ENCODE measurements at places on chromosomes 2 and 18.

DNA sequence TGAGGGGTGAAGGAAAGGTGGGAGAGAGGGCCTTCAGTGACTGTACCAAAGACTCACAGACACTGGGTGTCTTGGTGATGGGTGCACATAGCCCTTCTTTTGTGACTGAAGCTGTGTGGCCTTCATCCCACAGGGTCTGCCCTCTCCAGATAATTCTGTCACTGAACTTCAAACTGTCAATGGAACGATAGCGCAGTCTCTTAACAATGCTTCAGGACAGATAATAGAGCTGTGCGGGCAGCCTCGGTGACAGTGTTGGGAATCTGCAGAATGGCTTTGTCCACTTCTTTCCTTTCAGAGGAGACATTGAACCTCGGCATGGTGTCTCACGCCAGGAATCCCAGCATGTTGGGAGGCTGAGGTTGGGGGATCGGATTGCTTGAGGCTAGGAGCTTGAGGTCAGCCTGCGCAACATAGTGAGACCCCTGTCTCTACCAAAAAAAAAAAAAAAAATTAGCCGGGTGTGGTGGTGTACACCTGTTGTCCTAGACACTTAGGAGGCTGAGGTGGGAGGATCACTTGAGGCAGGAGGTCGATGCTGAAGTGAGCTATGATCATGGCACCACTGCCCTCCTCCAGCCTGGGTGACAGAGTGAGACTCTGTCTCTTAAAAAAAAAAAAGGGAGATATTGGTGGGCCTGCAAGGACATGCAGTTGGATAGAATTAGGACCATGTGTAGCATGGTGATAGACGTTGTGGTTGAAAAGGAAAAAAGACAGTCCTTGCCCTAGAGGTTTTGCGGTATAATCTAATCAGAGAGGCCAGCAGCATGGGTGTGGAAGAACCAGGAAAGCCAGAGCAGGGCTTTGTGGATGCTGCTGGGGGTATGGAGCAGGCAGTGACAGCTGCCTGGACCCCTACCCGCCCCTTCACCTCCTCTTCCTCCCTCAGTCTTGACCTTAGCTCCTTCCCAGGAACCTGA lies 91.4 kb downstream of the LDLRAD4 start:
- no peak for DNase-seq

DNA sequence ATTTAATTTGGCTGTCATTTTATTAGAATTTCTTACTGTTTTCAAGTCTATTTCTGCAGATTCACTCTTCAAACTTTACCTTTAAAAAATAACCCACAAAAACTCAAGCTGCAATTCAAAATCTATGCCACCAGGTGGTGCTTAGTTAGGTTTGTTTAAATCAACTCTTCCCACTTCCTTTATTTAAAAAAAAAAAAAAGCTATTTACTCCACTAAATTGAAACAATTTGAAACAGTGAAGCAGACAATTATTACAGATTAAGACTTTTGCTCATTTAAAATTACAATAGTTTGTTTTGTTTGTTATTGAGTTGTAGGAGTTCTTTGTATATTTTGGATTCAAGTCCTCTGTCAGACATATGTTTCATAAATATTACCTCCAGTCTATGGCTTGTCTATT lies 300.0 kb downstream of the PDE11A start:
- no peak for DNase-seq

DNA sequence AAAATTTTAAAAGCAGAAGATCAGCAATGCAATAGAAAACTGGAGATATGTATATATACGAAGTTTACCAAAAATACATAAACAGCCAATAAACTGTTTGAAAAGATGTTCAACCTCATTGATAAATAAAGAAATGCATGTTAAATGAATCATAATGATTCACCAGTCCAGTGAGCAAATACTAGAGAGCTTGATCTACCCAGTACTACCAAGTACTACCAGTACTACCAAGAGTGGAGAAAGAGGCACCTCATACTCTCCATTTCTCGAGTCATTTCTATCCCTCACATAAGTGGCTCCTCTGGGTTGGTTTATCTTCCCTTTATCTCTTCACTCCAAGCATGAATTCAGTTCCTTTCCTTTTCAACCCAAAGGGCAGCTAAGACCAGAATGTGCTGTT lies 138.9 kb downstream of the MREG start:
- no peak for DNase-seq

DNA sequence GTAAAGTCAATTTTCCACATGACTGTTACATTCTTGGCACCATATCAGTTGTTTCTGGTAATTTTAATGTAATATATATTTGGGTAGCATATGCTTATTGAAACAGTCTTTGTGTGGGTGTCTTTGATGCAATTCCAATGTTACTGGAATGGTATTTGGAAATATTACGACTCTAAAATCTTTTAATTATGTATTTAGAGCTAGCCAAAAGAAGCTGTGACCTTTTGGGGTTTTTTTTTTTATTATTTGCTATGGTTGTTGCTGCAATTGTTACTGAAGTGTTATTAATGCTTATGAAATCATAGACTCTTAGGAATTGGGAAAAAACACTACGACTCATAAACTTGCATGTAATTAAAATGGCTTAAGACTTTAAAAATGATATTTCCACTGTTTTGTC lies 95.9 kb downstream of the AOX1 start:
- DNase-seq = no peak

DNA sequence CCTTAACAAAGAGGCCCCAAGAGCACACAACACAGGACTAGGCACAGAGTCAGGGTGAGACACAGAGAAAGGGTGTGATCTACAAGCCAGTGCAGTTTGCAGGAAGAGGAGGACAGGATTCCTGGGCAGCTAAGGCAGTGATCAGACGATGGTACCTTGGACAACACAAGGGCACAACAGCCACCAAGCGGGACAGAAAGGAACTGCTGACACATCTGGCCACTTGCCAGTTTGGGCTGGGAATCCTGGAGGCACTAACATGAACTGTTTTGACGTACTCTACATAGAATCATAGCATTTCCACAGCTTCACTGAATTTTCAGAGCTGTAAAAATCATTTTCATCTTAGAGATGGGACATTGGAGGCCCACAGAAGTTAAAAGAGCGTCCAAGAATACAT lies 221.5 kb upstream of the SLC35G4 start:
- no peak for DNase-seq

DNA sequence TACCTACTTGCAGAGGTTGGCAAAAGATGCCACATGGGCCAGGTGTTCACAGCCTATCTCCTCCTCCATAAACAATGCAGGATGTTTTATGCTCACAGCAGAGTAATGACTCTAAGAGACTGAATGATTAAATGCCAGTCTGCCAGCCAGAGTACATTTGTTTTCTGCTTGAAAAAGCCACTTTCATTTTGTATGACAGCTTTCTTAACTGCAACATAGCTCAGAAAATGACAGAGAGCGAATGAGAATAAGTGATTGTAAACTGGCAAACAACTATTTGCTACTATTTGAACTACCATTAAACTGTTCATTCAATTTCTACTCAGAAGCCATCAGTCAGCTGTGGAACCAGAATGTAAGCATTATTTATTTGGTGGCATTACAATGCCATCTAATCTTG lies 50.6 kb upstream of the DCC start:
- DNase-seq = no peak

DNA sequence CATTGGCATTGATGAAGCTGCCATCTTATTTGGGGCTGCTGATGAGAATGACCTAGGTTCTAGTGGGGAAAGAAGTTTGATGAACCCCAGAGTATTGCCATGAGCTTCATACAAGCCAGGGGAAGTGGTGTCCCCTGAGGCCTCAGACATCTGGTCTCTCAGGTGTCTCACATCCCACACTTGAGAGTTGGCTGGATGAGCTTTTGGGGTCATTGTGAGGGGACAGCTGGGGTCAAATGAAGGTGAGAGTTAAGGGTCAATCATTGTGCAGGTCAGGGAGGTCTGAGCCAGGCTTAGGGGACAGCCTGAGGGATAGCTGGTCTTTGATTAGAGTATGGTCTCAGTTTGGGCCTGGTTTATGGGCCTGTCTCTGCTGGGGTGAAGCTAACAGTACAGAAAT lies 336.5 kb downstream of the CYP26B1 start:
- DNase-seq = no peak

DNA sequence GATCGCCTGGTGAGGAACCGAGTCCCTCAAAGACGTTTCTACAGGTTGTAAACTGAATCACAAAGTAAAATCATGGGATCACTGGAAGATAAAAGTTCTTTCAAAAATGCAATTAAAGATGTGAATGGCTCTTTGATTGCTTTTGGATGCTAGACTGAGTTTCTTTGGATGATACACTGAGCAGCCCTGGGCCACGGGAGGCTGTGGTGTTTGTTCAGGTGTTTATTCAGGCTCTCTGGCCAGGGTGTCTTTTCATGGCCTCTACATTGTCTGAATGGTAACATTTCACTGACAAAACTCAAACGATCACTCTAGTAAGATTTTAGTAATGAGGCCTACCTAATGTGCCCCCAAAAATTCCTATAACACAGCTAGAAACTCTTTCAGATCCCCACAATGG lies 48.4 kb upstream of the SPATS2L start:
- DNase-seq = no peak

Measured in iPS DF 19.7 (cell line).